ENCODE measurements at places on chromosomes 5 and 9. TPM values are rescaled to one million over a fixed set of nuclear protein-coding genes. Genes with fewer than 3 reads are reported as not detected.

DNA sequence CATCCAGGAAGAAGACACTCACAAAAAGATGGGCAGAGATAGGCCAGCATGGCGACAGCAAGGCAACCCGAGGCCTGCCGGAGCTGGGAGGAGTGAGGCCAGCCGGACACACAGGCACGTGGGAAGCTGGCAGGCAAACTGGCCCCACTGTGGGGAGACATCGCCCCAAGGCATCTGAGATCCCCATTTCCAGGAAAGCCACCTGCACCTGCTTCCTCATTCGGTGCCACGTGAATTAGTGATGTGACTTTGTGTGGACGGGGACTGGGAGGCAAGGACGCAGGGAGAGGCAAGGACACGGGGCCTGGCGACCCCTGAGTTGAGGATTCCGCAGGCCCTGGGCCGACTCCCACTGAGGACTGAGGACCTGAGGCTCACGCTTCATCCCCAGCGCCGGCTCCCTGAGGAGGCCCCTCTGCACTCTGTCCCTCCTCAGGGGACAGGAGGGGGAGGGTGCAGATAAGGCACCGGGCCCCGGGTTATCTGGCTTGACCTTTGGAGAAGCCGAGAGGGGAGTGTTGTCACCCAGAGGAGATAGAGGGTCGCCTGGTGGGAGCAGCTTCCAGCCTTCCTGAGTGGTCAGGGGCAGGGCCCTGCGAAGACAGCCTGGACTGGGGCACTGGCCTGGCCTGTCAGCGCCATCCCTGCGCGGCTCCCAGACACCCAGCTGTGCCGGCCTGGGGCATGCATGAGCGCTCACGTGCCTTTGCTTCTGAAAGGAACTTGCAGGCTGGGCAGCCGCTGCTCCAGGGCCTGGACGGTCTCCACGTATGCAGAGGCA lies 39.7 kb downstream of the NDUFS6 start:
- H3K36me3 ChIP-seq: no peaks in the 10 kb centered on the region
- H3K4me3 ChIP-seq: no peak overlapping the region
- H3K27me3 ChIP-seq: peaks cover 4% of the 10 kb centered on the region
- no peaks in the 10 kb centered on the region for H3K4me1 ChIP-seq

GRCh38 chr9:89690334-89690912 lies 85.6 kb downstream of the GADD45G start:
- no peaks in the 10 kb centered on the region for H3K36me3 ChIP-seq
- no peak overlapping the region for H3K27ac ChIP-seq

- no peak overlapping the region for H3K4me3 ChIP-seq
- H3K36me3 ChIP-seq: no peaks in the 10 kb centered on the region
- H3K4me1 ChIP-seq: no peaks in the 10 kb centered on the region
- H3K27me3 ChIP-seq: no peaks in the 10 kb centered on the region
These were observed 232.4 kb downstream of the PCSK1 start for GRCh38 chr5:96200641-96201040.

GAS1 gene
- 9.1 TPM for total RNA-seq

GRCh38 chr5:136754216-136754615 lies 388.9 kb upstream of the TRPC7 start:
- DNase-seq: no peak
- H3K36me3 ChIP-seq: no peaks in the 10 kb centered on the region
- no peaks in the 10 kb centered on the region for H3K27me3 ChIP-seq
- H3K27ac ChIP-seq: no peak overlapping the region
- H3K4me1 ChIP-seq: no peaks in the 10 kb centered on the region
- no peak overlapping the region for H3K4me3 ChIP-seq

- H3K27me3 ChIP-seq: no peaks in the 10 kb centered on the region
- no peak overlapping the region for H3K4me3 ChIP-seq
- H3K4me1 ChIP-seq: no peaks in the 10 kb centered on the region
- H3K27ac ChIP-seq: no peak overlapping the region
- no peaks in the 10 kb centered on the region for H3K36me3 ChIP-seq
These were observed 245.3 kb downstream of the PDE4D start for GRCh38 chr5:59648038-59648831.

DNA sequence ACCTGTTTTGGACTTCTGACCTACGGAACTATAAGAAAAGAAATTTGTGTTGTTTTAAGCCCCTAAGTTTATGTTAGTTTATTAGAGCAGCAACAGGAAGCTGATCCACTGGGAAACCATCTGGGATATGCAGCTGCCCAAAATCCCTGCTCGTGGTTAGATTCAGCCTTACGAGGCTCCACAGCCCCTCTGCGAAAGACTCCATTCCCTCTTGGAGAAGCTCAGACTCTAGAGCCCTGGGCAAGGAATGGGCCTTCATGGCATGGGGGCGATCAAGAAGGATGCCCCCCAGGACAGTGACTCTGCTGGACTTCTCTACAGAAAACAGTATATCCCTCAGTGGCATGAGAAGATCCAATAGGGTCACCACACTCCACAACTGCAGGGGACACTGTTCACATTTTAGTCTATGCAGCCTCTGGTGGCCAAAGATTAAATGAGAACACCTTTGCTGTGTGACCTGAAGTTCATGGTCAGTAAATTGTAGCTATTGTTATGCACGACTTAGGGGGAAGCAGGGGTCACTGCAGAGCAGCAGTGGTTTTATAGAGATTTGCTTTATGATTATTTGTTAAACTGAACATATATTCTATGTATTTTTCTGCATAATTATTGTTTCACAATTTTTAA lies 21.1 kb downstream of the IRF1 start:
- H3K27ac ChIP-seq: no peak overlapping the region
- no peaks in the 10 kb centered on the region for H3K27me3 ChIP-seq
- no peak for DNase-seq
- peaks cover 11% of the 10 kb centered on the region for H3K36me3 ChIP-seq
- H3K4me1 ChIP-seq: peaks cover 39% of the 10 kb centered on the region
